ENCODE measurements at places on chromosomes 6 and 20.

DNA sequence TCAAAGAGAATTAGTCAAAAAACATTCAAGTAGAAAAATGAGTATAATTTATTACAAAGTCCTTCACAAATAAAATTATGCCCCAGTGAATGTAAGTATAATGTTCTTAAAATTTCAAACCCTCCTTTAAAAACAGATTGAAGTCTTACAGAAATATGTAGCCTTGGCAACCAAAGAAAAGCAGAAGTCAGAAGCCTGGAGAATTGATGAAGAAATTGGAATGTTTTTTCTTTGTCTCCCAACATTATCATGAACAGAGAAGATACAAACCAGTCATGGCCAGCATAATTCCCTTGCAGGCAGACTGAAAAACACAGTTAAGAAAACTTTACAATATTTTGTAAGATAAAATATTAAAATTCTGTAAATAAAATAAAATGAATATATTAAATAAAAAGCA, 221.9 kb downstream of the TBC1D32 start:
- DNase-seq: no peak

- DNase-seq: no peak
Measured at GRCh38 chr6:41161380-41161779, 1.5 kb downstream of the TREM2 start.

DNA sequence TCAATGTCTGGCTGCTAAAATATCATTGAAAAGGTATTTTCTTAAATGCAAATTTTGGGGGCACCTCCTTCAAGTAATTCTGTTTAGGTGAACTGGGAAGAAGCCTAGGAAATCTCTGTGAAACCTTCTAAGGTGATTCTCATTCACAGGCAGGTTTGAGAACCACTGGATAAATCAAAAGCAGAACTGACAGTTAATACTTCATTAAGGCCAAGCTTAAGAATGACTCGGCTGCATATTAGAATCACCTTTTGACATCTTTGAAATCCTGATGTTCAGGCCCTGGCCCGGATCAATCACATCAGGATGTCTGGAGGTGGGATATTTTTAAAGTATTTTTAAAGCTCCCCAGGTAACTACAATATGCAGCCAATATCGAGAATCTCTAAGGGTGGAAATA, 50.6 kb downstream of the FKBP1C start:
- no peak for DNase-seq

DNA sequence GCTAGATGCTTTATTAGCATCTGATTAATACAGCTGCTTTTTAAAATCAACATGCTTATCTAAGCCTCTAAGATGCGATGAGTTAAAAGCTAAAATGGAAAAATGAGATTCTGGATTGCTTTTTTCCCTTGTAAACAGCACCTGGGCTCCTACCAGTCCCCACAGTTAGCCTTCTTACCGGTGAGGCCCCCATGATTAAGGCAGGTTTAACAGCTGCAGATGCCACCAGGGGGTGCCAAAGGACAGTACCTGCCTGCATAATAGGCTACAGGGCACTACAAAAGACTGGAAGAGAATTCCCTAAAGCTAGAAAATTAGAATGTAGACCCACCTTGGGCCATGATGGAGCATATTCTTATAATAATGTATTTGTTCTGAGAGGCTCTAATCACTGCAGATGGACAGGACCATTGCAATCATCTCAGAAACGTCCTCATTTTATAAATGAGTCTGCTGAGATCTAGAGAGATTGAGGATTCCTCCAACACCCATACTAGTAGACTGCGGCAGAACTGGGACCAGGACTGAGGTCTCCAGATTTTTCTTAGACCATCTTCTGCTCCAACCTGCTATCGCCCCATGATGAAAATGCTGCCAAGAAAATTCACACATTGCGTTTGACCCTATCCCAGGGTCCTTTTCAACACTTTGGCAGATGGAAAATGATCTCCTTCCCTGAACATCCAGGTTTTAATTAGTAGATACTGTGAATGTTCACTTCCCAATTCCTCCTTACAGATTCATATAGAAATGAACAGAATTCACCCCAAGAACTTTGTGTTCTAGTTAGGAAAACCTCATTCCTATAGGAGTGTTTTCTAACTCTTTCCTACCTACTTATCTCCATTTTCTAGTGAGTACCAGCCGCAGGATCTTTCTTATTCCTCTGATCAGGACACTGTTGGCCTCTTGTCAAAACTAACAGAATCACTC, 148.8 kb downstream of the RPS12 start:
- DNase-seq: no peak

- DNase-seq: no peak
Measured at GRCh38 chr20:44765701-44766347, 20.2 kb downstream of the KCNK15 start.

Data from NCI-H510A (cell line).